ENCODE measurements at places on chromosomes 16 and 17.

DNA sequence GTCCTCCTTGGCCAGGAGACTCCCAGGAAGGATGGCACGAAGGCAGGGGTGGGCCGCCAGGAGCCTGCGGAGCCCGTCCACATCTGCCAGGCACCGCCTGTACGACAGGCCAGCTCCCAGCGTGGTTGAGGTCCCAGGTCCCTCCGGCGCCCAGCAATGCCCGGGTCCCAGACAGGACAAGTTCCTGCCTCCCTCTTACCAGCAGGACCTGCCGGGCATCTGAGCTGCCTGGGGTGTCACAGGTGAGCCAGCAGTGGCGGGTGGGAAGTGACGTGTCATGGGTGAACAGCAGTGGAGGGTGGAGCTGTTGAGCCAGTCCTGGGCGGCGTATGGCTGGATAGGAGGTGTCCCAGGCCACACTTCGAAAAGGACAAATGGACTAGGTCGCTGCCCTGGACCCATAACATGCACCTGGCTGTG lies 15.7 kb upstream of the BAHCC1 start:
- DNase-seq, result no peak

- DNase-seq, result no peak
Observed at GRCh38 chr17:17757956-17758845, 76.9 kb downstream of the RAI1 start.

DNA sequence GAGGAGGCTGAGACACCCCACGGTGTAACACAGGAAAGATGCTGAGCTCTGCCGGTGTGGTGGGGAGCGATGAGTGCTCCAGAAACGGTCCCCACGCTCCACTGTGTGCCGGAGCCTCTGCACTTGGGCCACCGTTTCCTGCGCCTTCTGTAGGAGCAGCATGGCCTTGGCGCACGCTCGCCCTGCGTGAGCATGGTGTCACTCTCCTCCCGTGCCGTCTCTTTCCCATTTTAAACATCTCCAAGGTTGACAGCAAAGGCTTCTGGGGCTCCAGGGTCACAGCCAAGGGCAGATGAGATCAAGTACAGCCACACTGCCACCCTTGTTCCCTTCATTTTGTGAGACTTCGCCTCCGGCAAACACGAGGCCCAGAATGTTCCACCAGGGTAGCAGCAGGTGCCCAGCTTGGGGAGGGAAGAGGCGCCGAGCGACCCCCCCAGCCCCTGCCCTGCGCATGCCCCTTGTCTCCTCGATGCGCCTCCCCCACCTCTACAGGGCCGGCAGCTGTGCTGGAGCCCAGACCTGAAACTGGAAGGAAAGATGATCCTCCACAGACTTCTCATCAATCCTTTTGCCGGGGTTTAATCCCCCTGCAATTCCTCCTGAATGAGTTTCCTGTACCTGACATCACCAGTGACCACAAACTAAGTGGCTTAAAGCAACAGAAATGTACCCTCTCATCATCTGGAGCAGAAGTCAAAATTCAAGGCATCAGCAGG lies 19.9 kb upstream of the OSGIN1 start:
- DNase-seq, result no peak

- no peak for DNase-seq
Observed at GRCh38 chr17:69760562-69760961, 314.5 kb upstream of the KCNJ16 start.

- DNase-seq, result no peak
Observed at GRCh38 chr17:6160232-6160555, 90.0 kb downstream of the WSCD1 start.

- DNase-seq, result no peak
Observed at GRCh38 chr16:30139583-30140481, 16.8 kb upstream of the MAPK3 start.

DNA sequence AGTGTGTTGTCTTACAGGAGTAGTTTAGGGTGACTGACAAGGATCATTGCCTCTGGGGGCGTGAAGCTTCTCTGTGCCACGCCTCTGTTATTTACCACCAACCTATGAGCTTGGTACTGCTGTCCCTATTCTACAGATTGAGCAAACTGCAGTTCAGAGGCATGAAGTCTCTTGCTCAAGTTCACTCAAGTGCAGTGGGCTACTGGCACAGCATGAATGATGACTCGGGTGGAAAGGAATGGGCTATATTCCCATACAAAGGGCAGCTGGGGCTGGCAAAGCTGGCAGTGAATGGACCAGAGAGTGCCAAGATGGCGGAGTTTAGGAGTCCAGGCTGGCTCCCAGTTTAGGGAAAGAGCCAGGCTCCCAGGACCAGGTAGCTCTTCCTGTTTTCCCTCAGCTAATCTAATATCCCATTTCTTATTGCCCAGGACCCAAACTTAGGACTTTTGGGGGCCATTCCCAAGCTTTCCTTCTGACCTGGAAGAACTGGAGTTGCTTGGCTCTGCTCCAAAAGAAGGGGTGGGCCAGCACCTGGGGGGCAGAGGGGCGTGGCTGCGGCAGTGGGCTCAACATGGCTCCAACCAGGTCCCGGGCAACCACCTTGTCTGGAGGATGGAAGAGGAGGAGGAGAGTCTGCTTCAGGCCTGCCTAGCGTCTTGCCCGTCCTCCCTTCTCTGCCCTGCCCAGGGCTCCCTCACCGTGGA lies 12.9 kb downstream of the PLK1 start:
- no peak for DNase-seq

DNA sequence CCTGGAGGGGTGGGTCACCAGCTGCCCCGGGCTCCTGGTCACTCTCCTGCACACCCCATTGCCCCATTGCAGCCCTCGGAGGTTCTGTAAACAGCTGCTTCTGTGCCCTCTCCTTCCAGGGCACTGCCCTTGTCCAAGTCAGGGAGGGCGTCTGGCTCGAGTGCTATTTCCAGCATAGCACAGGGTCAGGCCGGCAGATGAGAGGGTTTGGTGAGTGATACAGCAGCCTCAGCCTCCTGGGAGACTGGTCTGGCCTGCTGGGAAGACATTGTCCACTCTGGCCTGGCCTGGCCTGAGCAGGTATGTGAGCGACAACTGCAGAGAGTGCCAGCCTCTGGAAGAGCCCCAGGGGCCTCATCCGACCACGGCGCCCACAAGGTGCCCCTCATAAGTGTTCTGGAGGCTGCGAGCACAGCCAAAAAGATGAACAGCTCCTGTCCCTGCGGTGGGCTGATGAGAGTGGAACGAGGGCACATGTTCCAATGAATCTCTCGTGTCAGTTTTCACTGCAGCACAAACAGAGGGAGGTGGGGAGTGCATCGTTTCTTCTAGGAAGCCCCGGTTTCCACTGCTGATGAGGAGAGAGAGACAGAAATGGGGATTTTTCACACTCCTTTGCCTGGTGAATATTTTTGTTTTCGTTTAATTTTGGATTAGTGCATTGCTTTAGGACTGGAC lies 105.8 kb upstream of the SDK2 start:
- no peak for DNase-seq

GRCh38 chr17:1946021-1946932 lies 78.9 kb downstream of the RTN4RL1 start:
- no peak for DNase-seq

DNA sequence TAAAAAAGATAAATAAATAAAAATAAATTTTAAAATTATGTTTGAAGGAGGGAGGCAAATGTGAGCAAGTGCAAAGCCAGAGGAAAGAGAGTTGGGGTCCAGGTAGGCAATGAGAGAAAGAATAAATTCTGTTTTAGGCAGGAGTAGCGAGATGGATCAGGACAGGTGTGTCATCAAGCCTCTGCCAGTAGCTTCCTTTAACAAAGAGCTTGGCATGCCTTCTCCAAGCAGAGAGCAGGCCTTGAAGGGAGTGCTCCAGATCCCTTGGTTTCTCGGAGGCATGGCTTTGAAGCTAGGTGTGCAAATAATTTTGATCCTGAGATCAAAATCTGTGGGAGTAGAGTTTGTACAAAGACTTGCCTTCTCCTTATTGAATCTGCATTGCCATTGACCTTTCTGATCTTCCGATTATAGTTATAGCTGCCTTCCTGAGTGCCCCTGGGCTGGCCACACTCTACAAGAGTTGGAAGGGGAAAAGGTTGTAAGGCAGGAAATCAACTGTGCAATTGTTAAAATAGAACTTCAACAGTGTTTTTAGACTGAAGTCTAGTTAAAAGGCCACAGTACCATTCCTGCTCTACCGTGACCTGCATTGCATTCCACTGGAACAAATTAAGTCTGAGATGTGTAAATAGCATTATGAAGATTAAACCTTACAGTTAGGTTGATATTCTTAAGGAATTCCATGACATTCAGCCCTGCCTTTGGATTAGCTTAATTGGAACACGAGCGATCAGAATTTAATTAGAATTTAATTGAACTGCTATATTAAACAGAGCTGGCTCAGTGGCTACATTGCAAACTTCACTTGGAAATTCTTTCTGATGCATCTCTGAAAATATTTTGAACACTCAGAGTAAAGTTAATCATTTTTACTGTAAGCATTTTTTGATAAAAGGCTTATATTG lies 33.7 kb downstream of the IQCK start:
- DNase-seq, result no peak

GRCh38 chr17:17161759-17162158 lies 44.4 kb downstream of the PLD6 start:
- DNase-seq, result no peak

- no peak for DNase-seq
Observed at GRCh38 chr17:79147746-79148506, 73.3 kb downstream of the ENGASE start.

DNA sequence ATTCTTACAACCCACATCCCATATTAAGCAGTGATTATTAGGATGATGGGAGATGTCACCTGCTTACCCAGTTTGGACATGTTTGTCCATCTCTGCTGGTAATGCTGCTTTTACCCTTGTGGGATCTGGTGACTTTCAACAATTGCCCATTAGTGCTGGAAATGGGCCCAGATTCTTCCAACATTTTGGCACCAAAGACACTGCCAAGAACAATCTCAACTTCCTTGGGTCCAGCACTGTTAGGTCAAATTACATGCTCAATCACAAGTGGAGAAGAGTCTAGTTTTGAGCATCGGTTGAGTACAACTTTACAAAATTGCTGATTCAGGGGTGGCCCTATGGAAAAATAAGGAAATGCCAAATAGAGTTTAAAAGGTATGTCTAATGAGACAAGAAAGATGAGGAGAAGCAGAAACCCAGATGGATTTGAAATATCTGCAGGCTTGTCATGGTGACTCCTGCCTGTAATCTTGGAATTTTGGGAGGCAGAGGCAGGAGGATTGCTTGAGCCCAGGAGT lies 13.0 kb upstream of the ZFP3 start:
- DNase-seq, result no peak

GRCh38 chr17:57385975-57386374 lies 129.7 kb downstream of the MSI2 start:
- no peak for DNase-seq

DNA sequence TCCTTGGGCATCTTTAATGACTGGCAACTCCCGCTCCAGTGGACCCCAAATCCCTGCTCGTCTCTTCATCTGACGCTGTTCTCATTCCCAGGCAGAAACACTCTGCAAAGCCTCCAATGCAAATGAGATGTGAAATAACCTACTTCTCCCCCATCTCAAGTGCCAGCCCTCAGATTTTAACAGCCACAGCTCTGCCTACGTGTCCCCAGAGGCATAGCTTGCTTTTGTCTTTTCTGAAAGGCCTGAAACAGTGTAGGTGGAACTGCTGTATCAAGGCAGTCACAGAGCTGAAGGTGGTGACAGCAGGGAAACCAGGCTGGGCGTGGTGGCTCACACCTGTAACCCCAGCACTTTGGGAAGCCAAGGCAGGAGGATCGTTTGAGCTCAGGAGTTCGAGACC lies 14.7 kb downstream of the RPH3AL start:
- no peak for DNase-seq

- DNase-seq, result no peak
Observed at GRCh38 chr16:17564856-17565255, 94.1 kb upstream of the XYLT1 start.

DNA sequence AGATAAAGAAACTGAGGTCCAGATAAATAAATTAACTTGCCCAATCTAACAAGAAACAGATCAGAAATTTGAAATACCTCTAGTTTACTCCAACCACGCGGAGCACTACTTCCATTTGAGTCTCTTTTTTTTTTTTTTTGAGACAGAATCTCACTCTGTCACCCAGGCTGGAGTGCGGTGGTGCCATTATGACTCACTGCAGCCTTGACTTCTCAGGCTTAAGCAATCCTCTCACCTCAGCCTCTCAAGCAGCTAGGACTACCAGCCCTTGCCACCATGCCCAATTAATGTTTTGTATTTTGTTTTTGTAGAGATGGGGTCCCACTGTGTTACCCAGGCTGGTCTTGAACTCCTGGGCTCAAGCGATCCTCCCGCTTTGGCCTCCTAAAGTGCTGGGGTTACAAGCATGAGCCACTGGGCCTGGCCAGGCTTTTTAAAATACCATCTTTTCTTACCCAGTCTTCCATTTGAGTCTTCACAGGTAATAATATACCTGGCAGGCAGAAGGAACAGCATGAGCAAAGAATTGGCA lies 3.3 kb upstream of the NACA2 start:
- DNase-seq, result no peak

GRCh38 chr16:47036201-47036600 lies 62.7 kb upstream of the DNAJA2 start:
- DNase-seq, result no peak

GRCh38 chr16:4649744-4650442 lies 25.3 kb downstream of the MGRN1 start:
- no peak for DNase-seq

DNA sequence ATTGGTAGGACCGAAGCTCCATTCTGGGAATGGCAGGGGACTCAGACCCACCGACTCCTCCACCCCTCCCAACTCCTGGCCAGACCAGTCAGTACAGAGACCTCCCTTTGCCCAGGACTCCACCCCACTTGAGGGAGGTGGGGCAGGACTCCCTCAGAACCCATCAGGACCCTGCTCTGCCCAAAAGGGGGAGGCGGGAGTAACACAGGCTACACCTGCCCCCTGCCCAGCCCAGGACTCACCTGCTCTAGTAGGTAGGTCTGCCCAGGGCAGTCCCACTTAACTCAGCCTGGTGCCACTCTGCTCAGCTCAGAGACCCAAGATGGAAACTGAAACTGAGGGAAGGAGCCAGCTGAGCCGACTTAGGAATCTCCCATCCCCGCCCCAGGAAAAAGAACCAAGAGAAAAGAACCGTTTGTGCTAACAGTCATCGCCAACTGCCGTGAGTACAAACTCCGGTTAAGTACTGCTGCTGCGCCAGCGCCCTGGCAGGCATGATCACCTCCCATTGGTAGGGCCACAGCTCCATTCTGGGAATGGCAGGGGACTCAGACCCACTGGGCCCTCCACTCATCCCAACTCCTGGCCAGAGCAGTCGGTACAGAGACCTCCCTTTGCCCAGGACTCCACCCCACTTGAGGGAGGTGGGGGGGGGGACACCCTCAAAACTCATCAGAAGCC lies 503 bp downstream of the DHX58 start:
- peak; percentile 19 for DNase-seq

DNA sequence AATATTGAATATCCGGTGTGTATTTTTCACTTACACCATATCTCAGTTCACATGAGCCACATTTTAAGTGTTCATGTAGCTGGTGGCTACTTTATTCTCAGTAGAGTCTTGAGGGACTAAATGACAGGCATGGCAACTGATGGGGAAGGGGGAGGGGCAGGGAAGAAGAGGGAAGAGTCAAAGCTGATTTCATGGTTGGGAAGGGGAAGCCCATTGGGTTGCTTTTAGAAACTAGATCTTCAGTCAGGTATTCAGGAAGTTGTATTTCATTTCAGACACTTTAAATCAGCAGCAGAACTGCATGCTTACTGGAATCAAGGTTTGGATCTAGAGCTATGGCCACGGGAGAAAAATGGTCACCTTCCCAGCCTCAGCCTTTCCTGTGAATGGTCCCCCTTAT lies 2.9 kb upstream of the WIPI1 start:
- DNase-seq, result peak; percentile 19
